GM13976 (cell line): ENCODE measurements at places on chromosomes 4 and X.
A peak's percentile ranks its signal among the peaks of the same experiment; 100 is the strongest.

DNA sequence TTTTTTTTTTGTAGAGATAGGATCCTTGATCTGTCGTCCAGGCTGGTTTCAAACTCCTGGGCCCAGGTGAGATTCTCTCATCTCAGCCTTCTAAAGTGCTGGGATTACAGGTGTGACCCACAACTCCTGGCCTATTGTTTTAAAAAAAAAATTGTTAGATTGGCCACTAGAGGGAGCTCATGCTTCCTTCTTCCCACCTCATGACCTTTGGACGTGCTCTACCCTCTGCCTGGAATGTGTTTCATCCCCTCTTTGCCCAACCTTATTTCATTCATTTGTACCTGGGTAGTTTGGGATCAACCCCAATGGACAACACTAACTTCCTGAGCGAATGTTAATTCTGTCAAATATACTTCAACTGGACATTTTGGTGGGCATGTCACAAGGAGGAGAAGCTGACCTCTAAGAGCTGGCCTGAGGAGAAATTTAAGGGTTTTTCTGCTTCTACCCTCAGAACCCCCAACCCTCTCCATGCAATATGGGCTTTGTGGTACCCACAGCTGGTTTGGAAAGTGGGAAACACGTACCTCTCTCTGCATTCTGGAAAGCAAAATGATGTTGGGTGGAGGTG lies 6.4 kb downstream of the PPEF2 start:
- DNase-seq: peak; percentile 58

DNA sequence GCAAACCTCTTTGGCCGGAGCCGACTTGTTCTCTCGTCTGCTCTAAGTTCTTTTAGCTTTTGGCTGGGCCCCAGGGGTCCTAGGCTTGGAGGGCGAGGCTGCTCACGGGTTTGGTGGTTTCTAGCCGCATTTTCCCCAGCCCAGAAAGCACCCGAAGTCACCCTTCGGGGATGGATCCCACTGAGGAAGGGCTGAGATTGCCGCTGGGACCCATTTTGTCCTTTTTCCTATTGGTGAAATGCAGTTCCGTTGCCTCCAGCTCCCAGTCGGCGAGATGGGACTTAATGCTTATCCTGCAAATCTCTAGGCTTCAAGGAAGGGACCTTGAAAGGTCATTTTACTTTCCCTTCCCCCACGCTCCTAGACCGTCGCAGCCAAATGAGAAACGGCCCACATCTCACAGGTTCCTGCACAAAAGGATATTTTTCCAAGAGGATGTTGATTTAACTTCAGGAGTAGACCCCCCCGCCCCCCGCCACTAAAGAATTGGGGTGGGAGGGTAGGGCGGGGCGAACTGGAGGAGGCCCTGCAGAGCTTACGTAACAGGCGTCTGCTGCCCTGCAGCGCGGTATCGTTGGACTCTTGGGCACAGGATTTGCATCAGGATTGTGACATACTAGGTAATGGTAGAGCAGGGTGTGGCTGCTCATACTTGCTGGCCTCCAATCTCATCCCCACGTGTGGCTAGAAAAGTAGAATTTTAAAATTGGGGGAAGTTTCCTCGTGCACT lies 564 bp downstream of the PGK1 start:
- DNase-seq: peak; percentile 27

- DNase-seq: no peak
Observed at GRCh38 chrX:40006106-40007017, 91.4 kb downstream of the BCOR start.

DNA sequence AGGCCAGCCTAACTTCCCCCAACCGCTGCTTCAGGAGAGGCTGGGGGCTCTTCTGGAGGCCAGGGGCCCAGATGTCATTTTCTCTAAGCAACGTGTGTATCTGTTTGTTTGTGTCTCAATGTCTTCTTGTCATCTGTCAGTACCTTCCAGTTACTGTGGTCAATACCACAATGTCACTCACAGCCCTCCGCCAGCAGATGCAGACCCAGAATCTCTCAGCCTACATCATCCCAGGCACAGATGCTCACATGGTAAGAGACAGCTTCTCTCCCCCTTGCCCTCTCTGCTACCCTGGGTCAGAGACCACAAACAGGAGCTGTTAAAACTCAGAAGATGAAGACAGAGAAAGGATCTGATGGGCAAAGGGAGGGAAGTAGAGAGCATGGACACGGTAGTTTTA lies 5.0 kb downstream of the XPNPEP2 start:
- no peak for DNase-seq

- DNase-seq: no peak
Observed at GRCh38 chrX:136310411-136310810, 9.6 kb downstream of the ADGRG4 start.
